ENCODE measurements at places on chromosomes 5 and 9.

DNA sequence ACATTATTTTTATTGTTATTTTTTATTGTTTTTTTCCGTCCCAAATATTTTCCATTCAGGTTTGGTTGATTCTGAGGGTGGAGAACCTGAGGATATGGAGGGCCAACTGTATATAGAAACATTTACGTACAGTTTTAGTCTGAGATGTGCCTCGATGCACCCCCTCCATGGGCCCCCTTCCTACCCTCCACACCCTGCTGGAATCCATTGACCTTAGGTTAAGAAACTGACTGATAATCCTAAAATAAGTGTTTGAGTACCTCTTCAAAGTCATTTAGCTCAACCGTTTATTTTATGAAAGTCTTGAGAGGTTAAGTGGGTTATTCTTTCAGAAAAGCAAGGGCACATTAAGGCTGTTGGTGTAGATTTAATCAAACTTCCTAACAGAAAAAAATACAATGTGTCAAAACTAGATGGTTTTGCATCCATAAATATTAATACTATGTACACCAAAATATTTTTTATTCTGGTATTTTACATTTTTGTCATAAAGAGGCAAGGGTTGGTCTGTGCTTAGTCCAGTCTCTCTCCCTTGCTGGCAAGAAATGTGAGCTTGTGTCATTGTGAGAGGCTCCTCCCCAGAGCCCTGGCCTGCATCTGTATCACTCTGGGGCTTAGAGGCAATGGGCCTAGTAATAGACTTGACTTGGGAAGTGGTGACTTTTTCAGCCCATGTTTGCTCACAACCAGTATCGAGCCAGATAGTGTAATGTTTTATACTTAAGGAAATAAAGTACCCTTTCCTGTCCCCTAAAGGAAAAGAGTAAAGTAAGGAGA is 15.7 kb downstream of the MTRR start:
- no peak for DNase-seq

DNA sequence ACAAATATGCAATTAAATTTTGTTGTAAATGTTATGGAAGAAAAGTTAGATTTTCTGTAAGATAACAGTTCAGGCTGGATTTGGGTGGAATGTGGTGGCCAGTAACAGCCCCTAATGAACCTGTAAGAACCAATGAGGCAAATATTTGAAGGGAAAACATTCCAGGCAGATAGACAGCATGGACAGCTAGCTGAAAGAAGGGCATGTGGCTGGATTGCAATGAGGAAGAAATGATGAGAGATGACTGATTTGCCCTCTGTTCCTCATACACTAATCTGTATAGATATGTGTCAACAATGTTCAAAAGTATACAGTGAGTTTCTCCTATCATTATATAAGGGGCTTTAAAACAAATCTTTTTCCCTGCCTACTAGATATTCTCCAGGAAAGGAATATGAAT is 58.8 kb downstream of the MAN2A1 start:
- DNase-seq, result no peak

- no peak for DNase-seq
Measured at GRCh38 chr5:124825983-124826337, 79.5 kb upstream of the ZNF608 start.

DNA sequence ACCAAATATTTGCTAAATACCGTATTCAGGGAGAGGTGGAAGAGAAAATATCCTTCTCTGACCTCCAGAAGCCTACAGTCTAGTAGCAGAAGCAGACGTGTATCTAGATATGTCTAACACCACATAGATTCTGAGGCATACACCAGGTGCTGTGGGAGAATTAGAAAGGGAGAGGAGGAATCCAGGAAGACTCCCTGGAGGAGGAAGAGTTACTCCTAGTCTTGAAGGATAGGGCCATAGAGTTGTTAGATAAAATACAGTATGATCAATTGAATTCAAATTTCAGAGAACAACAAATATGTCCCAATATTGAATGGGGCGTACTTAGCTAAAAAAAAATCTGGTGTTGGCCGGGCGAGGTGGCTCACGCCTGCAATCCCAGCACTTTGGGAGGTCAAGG is 58.7 kb downstream of the TMOD1 start:
- no peak for DNase-seq

DNA sequence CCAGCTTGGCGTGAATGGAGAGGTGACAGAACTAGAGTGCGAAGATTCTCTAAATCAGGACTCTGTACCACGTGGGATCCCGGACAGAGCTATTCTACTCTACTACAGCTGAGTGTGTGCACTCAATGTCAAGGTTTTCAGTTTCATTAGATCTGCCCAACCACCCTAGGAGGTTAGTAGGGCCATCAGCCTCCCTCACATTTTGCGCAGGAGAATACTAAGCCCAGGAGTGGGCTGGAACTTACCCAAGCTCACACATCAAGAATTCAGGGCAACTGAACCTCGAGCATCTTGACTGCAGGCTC is 68.3 kb upstream of the TBC1D2 start:
- DNase-seq, result no peak

DNA sequence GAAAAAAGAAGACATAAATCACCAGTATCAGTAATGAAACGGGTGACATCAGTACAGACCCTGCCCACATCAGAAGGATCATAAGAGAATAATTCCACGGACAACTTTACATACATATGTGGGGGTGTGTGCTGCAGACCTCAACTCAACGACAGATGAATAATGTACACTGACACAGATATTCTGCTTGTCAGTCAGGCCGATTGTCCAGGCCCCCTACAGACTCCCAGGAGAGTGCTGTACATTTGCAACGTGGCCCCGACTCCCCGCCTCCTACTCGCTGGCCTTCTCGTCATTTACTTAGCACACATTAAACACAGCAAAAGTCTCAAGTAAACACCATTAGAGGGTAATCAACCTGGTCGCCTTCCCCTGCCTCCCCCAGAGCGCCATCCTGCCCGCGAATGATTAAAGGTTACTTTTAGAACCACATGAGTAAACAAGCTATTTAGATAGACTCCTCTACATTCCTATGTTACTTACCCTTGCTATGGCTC is 3.5 kb upstream of the TMED9 start:
- DNase-seq, result no peak

DNA sequence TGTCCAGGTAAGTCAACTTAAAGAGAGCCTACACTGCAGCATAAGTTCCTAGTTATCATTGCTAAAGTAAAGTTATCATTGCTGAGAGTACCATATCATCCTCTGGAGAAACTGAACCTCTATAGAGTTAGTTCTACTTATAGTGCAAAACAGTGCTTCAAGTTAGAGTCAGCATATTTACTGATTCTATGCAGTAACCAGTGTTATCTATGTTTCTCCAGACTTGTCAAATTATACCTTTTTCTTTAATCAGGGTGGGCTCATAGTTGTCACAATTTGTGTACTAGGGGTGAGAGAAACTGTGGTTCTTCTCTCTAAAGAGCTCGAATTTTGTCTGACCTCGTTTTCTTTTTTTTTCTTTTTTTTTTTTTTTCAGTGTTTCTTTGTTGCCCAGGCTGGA is 79.6 kb downstream of the ANXA2R start:
- no peak for DNase-seq
